Endothelial cell (in vitro differentiated cells): ENCODE measurements at places on chromosomes 12 and 14. TPM values are rescaled to one million over a fixed set of nuclear protein-coding genes. Genes with fewer than 3 reads are reported as not detected.

GRCh38 chr12:3216726-3217682 lies 139.8 kb downstream of the TSPAN9 start:
- H3K27ac ChIP-seq: no peak overlapping the region
- H3K27me3 ChIP-seq: peaks cover 13% of the 10 kb centered on the region
- H3K4me3 ChIP-seq: no peak overlapping the region
- DNase-seq: no peak
- peaks cover 47% of the 10 kb centered on the region for H3K4me1 ChIP-seq
- peaks cover 12% of the 10 kb centered on the region for H3K36me3 ChIP-seq

GRCh38 chr14:89351221-89351515 lies 65.9 kb downstream of the FOXN3 start:
- DNase-seq: no peak
- peak overlapping the region; percentile 91 for H3K27ac ChIP-seq
- H3K36me3 ChIP-seq: peaks cover 31% of the 10 kb centered on the region

COQ5 gene
- 27.2 TPM for total RNA-seq

VDR gene
- total RNA-seq: 2.3 TPM

FBRSL1 gene
- 38.4 TPM for total RNA-seq

DNA sequence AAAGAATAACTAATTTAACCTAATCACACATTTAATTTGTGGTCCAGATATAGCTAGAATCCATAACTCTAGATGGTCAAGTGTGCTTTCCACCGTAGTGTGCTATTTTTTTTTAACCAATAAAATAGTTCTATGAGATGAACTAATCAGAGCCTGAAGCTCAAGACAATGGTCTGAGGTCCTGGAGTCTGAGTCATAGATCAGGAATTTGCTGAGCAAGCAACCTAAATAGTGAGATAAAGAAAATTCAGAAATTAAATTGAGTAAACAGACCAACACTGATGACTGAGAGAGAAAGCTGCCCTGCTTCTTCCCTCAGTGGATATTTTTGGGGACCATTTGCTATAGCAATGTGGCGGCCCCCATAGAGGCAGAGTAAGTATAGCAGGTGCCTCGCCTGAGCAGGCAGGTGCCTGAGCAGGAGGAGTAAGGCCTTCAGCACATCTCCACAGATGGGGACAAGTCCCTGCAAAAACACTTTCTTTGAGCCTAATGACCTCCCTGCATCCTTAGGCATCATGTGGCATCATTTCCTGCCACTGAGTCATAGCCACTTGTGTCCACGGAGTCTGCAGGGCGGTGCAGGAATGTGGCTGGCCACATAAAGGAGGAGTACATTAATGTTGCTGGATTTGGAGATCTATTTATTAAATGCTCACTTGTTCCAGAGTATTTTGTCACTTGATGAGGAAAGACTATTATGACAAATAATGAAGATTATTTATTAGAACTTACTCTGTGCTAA lies 13.9 kb upstream of the CLEC4E start:
- no peak for DNase-seq
- H3K4me1 ChIP-seq: no peaks in the 10 kb centered on the region
- no peaks in the 10 kb centered on the region for H3K27me3 ChIP-seq
- no peaks in the 10 kb centered on the region for H3K36me3 ChIP-seq
- no peak overlapping the region for H3K4me3 ChIP-seq
- H3K27ac ChIP-seq: no peak overlapping the region

- peaks cover 27% of the 10 kb centered on the region for H3K4me1 ChIP-seq
- no peak for DNase-seq
- H3K27me3 ChIP-seq: peaks cover 4% of the 10 kb centered on the region
- peak overlapping the region; percentile 39 for H3K27ac ChIP-seq
- no peak overlapping the region for H3K4me3 ChIP-seq
- peaks cover 8% of the 10 kb centered on the region for H3K36me3 ChIP-seq
These were observed 6.8 kb downstream of the ART4 start for GRCh38 chr12:14836336-14837210.

DPY19L2 gene
- total RNA-seq: 16.4 TPM

KRT86 gene
- not detected for total RNA-seq

DNA sequence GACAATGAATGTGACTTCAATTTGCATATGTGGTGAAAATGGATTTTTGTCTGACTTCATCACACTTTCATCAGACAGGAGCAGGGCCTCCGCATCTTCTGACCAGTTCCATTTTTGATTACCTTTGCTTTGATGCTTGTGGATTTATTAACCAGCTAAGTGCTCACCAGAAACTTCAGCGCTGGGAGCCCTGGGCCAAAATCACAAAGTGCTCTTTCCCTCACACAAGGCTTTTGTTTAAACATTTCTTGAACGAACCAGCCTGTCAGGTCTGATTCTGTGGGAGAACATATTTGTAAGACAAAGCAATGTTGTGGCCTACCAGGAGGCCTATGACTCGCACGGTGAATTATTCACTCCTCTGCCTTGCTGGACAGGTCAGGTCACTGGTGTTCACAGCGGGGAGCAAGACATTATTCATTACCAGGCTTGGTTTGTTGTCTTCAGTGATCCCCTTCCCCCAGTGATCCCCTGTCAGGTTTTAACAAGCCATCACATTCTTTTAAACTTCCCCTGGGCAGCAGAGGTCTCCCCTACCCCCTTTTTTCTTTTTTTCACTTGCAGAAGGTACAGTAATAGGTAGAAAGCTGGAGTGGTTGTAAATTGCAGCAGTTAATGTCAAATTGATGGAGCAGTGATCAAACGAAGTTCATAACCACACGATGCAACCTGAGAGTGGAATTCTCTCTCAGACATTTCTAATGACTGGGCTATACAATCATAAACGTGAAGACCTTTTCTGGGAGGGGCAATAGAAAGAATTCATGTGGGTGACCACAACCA lies 167.5 kb upstream of the PRICKLE1 start:
- no peaks in the 10 kb centered on the region for H3K27me3 ChIP-seq
- H3K27ac ChIP-seq: no peak overlapping the region
- H3K4me3 ChIP-seq: no peak overlapping the region

DNA sequence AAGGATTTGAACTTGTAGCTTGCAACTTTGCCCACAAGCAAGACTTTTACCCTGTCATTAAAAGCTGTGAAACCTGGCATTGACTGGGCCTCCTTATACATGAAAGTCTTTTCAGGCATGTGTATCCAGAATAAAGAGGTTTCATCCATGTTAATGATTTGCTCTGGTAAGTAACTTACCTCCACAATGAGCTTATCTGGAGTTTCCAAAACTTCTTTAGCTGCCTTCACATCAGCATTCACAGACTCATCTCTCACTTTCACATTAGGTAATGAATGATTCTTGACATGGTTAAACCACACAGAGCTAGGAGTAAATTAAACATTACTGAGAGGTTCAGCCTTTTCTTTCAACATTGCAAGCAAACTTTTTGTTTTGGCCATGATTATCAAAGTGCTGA lies 234.4 kb upstream of the CLEC14A start:
- no peak for DNase-seq
- H3K27me3 ChIP-seq: no peaks in the 10 kb centered on the region
- H3K4me3 ChIP-seq: no peak overlapping the region

DNA sequence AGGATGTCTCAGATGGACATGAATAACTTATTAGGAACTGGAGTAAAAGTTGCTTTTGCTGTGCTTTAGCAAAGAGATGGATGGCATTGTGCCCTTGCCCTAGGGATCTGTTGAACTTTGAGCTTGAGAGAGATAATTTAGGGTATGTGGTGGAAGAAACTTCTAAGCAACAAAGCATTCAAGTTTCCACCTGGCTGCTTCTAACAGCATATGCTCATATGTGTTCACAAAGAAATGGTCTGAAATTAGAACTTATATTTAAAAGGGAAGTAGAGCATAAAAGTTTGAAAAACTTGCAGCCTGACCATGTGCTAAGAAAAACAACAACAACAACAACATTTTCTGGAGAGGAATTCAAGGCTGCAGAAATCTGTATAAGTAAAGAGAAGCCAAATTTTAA lies 7.9 kb upstream of the CPSF6 start:
- peaks cover 11% of the 10 kb centered on the region for H3K36me3 ChIP-seq
- H3K27ac ChIP-seq: no peak overlapping the region
- no peak overlapping the region for H3K4me3 ChIP-seq
- no peak for DNase-seq

DNA sequence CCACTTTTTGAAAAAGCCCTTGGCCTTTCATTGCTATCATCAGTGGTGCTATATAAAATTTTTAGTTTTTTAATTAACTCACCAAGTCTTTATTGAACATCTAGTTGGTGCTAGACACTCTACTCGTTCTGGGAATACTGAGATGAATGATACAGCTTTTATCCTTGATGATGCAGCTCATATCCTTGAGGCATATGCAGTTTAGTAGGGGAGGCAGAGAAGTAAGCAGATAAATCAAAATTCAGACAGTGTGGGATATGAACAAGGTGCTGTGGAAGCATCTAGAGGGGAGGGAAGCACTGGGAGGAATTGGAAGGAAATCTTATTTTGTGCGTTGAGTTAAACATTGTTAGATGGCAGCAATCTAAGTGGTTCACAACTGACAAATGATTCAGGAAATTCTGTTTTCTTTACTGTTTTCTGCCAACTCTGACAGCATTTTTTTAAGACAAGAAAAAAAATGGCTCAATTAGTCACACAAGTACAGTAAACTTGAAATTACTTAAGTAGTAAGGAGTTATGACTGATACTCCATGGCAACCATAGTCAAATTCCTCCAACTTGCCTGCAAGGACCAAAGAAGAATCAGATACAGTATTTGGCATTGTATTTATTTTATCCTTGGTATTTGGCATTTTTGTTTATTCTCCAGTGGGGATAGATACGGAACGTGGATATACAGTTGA lies 119.2 kb downstream of the TMTC2 start:
- H3K4me3 ChIP-seq: no peak overlapping the region
- H3K36me3 ChIP-seq: peaks cover 4% of the 10 kb centered on the region
- no peaks in the 10 kb centered on the region for H3K27me3 ChIP-seq
- DNase-seq: no peak

GRCh38 chr12:66269757-66270383 lies 32.4 kb upstream of the HELB start:
- H3K4me3 ChIP-seq: no peak overlapping the region
- no peak overlapping the region for H3K27ac ChIP-seq
- H3K27me3 ChIP-seq: peaks cover 2% of the 10 kb centered on the region

PTGDR gene
- 0.23 TPM for total RNA-seq

DNA sequence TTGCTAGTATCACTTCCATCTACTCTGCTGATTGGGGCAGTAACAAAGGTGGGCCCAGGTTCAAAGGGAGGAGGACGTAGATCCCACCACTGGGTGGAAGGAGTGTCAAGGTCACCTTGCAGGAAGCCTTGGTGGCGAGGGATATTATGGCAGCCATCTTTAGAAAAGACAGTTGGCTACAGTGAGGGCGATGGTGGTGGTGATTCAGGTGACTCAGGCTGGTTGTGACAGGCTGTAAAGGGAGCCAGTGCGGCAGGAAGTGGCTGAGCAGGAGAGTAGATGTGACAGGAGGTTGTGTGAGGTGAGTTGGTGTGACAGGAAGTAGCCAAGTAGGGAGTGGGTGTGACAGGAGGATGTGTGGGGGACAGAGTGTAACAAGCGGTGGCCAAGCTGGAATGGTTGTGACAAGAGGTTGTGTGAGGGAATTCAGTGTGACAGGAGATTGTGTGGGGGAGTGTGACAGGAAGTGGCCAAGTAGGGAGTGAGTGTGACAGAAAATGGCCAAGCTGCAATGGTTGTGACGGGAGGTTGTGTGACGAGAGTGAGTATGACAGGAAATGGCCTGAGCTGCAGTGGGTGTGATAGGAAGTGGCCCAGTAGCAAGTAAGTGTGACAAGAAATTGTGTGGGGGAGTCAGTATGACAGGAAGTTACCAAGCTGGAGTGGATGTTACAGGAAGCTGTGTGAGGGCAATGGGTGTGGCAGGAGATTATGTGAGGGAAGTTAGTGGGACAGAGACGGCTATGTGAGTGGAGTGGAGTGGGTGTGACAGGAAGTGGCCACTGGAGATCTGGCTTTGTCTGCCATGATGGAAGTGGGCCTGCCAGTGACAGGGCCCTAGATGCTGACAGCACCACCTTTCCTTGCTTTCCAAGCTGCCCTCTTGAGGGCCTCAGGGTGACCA lies 136.5 kb upstream of the MYL2 start:
- H3K4me3 ChIP-seq: peak overlapping the region; percentile 27
- no peaks in the 10 kb centered on the region for H3K36me3 ChIP-seq
- H3K4me1 ChIP-seq: peaks cover 26% of the 10 kb centered on the region
- peak overlapping the region; percentile 62 for H3K27ac ChIP-seq

P2RX7 gene
- 0.82 TPM for total RNA-seq

PTPRO gene
- total RNA-seq: 0.74 TPM

DNA sequence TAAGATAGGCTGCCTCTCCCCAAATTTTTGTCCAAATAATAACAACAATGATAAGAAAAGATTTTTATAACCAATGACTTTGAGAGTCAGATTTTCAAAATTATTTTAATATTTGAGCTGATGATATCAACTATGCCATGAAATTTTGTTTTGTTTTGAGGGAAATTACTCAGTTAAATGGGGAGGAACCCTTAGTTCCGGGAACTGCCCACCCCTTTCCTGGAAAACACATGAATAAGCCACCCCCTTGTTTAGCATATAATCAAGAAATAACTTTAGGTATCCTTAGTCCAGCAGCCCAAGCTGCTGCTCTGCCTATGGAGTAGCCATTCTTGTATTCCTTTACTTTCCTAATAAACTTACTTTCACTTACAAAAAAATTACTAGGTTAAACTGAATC lies 61.4 kb downstream of the HMGA2 start:
- no peaks in the 10 kb centered on the region for H3K36me3 ChIP-seq
- H3K27me3 ChIP-seq: peaks cover 1% of the 10 kb centered on the region
- no peak for DNase-seq
- H3K4me3 ChIP-seq: no peak overlapping the region
- no peak overlapping the region for H3K27ac ChIP-seq

DNA sequence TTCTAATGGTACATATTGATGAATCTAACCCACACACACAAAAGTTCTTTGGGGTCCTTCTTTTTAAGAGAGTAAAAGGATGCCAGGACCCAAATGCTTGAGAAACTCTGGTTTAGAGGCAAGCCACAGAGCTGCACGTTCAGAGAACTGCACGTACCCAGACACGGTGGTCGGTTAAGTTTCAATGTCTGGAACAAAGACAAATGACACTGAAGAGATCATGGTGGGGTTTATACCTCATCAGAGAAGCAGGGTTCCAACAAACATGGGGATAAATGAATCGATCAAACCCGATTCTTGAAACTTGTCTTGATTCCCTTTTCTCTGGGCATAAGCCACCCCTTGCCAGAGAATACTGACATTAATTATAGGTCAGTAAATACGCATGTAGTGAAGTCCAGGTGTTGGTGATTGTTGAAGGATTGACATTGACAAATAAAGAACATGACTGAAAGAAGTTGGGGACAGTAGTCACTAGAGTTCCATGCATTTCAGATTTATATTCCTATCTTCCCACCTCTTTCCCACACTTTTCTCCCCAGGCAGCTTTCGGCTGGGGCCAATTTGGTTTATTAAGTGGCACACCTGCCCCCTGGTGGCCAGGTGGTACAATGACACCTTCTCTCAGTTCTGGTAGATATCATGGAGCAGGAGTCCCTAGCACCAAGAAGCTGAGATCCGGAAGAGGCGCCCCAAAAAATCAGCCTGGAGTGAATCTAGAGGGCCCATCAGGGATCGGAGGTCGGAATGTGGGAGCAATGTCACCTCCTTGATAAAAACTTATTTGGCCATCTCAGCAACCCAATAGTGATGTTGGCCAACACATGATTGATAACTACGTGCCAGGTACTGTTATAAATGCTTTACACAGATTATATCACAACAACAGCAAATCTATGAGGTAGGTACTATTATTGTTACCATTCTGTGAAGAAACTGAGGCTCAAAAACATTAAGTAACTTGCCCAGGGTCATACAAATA lies 17.8 kb upstream of the HDAC7 start:
- no peak overlapping the region for H3K4me3 ChIP-seq
- DNase-seq: peak; percentile 70
- no peaks in the 10 kb centered on the region for H3K36me3 ChIP-seq
- H3K27me3 ChIP-seq: peaks cover 13% of the 10 kb centered on the region
- H3K27ac ChIP-seq: no peak overlapping the region

- H3K27ac ChIP-seq: no peak overlapping the region
- DNase-seq: no peak
- peaks cover 3% of the 10 kb centered on the region for H3K27me3 ChIP-seq
- H3K4me3 ChIP-seq: no peak overlapping the region
These were observed 167.9 kb upstream of the NTF3 start for GRCh38 chr12:5264006-5264405.

XPOT gene
- 46.5 TPM for total RNA-seq
